ENCODE measurements at places on chromosomes 1 and 21.

DNA sequence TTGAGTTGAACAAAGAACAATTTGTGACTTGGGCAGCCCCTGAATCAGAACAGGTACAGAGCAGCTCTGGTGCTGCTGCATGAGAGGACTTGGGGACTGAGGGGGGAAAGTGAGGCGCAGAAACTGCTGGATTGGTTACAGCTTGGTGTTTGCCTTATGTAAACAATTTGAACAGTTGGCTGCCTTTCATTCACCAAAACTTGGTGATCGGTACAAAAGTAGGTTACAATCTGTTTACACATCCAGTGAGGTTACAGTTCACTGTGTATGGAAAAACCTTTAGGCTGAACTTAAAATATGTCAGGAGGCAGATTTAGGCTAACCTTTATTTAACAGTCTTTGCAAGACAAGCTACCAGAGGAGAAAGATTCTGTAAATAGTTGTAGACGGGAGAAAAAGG lies 28.6 kb upstream of the MTR start:
- no peak for DNase-seq

DNA sequence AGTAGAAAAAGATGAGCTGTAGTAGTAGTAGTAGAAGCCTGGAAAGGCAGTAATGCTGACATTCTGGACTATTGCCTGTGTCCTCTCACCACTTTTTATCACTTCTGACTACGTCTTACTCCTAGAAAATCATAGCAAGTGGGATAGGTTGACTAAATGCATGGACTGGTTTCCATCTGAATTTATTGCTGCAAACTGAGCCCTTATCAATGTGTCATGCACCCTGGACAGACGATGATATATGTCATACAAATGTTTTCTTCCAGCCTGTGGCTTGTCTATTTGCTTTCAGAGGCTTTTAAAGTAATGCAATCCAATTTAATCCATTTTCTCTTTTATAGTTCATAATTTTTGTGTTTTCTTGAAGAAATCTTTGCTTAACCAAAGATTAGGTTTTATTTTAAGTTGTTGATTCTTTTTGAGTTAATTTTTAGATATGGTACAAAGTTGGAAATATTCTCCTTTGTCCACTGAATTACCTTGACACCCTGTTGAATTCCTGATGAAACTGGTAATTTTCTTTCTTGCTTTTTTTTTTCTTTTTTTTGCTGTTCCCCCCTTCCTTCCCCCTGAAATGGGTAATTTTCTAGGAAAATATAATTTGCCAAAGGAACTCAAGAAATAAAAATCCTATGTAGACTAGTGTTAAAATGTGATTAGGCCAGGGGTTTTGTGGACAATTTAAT lies 47.1 kb downstream of the PHACTR4 start:
- DNase-seq = no peak

GRCh38 chr1:195218428-195219212 lies 1389.6 kb downstream of the KCNT2 start:
- DNase-seq = no peak

GRCh38 chr1:109739738-109740614 lies 862 bp downstream of the GSTM3 start:
- peak; percentile 47 for DNase-seq

GRCh38 chr1:149885339-149886120 lies 13.8 kb upstream of the BOLA1 start:
- DNase-seq = peak; percentile 49

DNA sequence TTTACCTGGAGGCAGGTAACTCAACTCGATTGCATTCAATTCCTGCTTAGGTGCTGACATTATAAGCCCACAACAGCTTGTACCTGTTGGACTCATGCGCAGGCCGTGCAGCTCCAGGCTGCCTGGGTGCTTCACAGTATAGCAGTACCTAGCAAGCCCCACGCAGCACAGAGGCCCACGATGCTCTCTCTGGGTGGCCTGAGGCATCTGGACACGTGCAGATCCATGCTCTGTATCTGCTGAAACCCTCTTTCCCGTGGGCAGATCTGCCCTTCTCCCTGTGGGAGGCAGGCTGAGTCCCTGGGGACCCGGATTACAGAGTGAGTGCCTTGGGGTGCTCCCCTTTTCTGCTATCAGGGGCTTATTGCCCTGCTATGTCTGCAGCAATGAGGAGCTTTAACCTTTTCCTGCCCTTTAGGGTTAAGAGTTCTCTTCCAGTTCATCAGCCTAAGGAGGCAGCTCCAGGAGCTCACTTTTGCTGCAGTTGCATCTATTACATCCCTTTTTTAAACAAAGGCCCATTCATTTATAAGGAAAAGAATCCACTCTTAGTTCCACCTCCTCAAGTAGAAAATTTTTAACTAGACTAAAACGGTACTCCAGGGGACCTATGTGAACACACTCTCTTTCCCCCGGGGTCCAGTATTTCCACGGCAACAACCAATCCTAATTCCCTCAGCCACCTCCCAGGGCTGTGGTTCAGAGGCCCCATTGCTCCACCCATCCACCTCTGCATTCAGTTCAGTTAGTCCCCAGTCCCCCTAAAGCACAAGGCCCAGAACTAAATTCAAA lies 19.3 kb downstream of the ITPKB start:
- no peak for DNase-seq

DNA sequence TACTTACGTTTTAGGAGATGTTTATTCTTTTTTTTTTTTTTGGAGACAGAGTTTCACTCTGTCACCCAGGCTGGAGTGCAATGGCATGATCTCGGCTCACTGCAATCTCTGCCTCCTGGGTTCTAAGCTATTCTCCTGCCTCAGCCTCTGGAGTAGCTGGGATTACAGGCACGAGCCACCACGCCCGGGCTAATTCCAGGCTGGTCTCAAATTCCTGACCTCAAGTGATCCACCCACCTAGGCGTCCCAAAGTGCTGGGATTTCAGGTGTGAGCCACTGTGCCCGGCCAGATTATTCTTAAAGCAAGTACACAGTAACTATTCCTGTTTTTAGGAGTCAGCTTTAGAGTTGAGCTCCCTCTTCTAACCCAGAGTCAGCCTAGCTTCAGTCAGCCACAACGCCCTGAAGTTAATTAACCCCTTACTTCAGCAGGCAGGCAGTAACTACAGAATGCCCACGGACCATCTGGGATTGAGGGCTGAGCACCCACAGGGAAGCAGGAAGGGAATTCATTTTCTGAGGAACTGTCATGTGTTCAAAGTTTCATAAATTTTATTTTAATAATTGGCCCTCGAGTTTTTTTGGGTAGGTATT lies 5.3 kb upstream of the ID3 start:
- DNase-seq = no peak

- DNase-seq = no peak
Observed at GRCh38 chr1:203516906-203517305, 23.0 kb downstream of the OPTC start.

DNA sequence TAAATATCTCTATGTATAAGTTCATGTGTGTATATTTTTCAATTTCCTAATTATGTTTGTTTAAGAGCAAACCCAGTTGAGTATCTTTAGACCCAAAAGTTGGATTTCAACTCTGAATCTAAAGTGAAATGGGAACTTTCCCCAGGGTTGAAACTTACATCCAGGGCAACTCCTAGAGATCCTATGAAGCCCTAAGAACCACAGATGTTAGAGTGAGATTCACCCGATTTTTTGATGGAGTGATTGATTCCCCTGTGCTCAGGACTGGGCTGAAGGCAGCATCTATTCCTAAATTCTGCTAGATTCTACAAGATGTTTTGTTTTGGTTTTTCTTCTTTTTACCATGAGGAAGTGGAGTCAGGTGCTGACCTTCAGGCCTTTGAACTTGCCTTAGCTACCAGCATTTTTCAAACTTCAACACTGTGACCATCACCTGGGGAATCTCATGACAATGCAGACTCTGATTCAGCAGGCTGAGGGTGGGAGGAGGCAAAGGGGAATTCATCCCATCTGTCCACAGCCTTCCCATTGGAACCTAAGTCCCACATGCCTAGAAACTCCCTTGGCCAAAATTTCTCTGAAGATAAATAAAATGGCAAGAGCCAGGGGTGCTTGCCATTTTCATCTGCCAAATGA lies 145.5 kb downstream of the ETS2 start:
- no peak for DNase-seq

GRCh38 chr1:29948581-29948980 lies 712.3 kb downstream of the PTPRU start:
- no peak for DNase-seq

- DNase-seq = no peak
Observed at GRCh38 chr21:44848821-44849521, 24.5 kb downstream of the PTTG1IP start.

DNA sequence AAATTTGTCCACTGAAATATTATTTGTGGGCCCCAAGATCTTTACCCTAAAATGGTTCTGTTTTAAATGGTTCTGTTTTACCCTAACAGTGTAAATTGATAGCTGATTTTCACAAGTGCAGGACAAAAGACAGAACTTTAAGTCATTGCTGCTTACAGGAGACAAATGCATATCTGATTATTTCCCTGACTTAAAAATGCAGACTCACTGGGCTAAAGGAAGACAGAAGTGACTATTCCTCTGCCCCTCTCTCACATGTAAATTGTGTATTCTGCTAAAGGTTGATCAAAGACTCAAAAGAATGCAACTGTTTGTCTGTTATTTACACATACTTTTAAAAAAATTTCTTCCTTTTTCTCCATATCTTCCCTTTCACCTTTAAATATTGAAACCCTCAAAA lies 12.7 kb downstream of the FCRL5 start:
- DNase-seq = no peak

DNA sequence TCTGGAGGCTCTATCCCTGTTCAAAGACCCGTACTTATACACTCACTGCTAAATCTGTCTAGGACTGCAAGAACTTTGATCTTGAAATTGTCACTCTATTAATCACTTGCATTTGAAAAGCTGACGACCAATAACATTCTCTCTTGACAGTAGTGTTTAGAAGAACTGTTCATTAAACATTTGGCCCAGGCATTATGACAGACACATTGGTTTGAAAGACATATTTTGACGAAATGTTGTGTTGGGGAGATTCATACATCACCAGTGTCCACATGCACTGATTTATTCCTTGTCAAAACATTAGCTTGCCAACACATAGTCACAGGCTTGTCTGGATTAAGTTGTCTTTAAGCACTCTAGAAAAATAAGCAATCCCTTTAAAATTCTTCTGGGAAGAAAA lies 951.3 kb downstream of the ADGRL2 start:
- DNase-seq = no peak

- DNase-seq = no peak
Observed at GRCh38 chr1:96367791-96368190, 353.8 kb upstream of the PTBP2 start.

- no peak for DNase-seq
Observed at GRCh38 chr1:205273551-205273982, 45.8 kb downstream of the TMCC2 start.
